Lung microvascular endothelial cell (primary cell): ENCODE measurements at places on chromosomes 1 and 21. TPM values are rescaled to one million over a fixed set of nuclear protein-coding genes. Genes with fewer than 3 reads are reported as not detected.

DNA sequence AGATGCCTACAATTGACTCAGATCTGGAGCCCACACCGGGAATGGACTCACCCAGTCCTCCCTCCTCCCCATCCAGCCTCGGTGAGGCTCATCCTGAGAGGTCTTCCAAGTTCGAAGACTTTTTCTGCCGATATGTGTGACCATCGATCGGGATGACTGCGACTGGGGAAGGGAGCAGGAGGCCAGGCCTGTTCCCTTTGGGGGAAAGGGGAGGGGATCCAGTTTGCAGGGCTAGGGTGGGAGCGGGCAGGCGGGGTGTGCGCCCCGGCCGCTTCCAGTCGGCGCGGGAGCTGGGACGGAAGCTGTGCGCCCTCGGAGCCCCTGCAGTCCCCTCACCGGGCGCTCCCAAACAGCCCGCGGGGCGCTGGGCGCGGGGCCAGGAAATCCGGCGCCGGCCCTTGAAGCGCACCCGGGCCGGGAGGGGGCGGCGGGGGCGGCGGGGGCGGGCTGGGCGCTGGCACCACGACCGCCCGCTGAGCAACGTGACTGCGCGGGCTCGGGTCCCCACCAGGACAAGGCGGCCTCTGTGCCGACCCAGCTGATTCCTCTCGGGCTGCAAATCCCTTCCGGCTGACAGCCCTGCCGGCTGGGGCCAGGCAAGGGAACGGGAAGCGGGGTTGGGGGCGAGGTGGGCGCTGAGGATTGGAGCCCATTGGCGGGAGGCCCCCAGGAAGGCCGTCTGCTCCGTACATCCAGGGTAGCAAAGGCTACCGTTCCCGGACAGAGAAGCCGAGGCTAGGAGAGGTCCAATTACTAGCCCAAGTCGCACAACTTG is 103.9 kb downstream of the EBNA1BP2 start:
- no peak for DNase-seq

The SETSIP gene
- under 0.01 and 0.20 TPM in 2 replicates for total RNA-seq

GRCh38 chr1:186841599-186841998 is 12.8 kb downstream of the PLA2G4A start:
- no peak for DNase-seq

The C1QC gene
- total RNA-seq: not detected in 2 replicates

DNA sequence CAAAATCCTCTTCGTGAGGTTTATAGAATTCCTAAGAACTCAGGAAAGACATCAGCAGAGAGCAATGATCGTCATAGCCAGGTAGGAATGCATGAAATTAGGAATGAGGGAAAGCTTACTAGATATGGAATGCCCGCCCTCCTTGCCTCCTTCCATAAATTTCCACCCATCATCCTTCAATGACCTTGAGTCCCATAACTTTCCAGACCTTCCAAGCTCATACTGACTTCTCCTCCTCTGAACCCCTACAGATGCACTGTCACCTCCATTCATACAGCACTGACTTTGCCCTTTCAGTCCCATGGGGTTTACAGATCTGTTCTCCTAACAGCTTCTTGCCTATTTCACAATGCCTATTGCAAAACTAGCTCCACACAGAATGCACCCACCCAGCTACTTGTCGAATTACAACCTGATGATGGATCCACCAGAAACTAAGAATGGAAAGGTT is 23.8 kb upstream of the PPP1R15B start:
- no peak for DNase-seq

DNA sequence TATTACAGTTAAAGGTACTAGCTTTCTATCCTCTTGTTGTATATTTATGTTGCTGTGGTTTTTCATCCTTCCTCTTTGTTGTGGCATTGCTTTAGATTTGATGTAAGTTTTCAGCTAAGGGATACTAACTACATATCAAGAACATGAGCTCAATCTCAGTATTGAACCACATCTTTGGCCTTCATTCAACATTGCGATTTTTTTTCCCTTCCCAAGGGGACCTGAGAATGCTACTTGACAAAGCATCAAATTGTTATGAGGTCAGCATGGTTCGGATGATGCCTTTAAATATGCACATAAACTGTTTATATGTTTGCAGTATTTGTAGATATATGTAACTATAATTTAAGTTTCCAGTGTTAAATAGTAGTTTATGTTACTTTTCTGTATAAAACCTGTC is 31.7 kb upstream of the GPR88 start:
- no peak for DNase-seq

GRCh38 chr1:6599141-6599975 is 3.3 kb downstream of the KLHL21 start:
- DNase-seq: no peak

The SLC25A24 gene
- 28.1 and 38.9 TPM in 2 replicates for total RNA-seq
